BE2C (cell line): ENCODE measurements at places on chromosomes 11 and 22.

- no peak for DNase-seq
Observed at GRCh38 chr22:44548981-44549380, 50.9 kb upstream of the RTL6 start.

- DNase-seq, result no peak
Observed at GRCh38 chr11:70885281-70886231, 366.8 kb downstream of the SHANK2 start.

DNA sequence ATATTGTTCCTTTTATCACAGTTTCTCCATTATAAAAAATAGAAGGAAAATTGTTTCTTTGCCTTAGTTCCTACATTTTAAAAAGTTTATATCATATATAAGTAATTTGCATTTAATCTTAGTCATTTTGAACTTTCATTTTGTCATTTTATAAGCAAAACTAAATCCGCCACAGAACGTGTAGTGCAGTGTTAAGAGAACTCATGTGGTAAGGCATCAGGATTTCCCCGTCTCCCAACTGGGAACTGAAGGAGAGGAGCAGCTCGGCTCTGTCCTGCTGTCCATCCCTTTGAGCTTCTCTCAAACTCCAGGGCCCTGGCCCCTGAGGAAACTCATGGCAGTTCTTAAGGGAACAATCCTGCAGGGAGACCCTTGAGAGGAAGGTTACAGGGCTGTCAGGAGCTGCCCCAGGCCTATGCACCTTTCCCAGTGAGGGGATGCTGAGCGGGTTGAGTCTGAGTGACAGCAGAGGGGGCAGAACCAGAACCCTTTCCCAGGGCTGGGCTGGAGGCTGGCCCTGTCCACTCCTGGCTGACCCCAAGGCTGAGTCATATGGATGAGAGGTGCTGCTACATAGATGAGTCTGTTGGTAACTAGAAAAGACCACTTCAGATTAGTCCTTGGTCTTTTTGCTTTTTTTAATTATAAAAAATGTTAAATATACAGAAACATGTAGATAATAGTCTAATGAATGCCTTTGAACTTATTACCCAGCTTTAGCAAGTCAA is 333.1 kb downstream of the TBC1D22A start:
- no peak for DNase-seq

GRCh38 chr11:130315354-130315970 is 745 bp upstream of the ZBTB44 start:
- no peak for DNase-seq

GRCh38 chr11:3820971-3821370 is 12.6 kb downstream of the PGAP2 start:
- DNase-seq, result no peak

GRCh38 chr11:44113018-44113417 is 17.5 kb downstream of the EXT2 start:
- no peak for DNase-seq

DNA sequence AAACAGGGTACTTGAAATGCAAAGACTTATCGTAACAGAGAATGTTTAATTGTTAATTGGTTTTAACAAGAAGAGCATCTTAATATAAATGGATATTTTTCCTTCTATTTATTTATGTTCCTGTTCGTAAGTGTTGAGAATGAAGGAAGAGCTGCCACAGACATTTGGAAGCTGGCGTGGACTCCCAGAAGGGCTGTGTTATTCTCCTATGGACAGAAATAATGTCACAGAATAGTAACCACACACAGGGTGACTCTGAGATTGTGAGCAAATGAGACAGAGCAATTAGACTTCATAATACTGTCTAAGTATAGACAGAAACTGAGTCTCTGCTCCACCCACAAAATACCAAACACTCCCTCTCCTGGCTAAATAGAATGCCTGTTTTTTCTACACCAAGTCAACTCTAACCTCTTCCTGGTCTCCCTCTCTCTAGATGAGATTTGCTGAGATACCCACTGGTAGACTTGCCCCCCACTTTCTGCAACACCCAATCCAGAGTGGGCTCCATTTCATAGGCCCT is 6.1 kb downstream of the APOL3 start:
- DNase-seq, result no peak

GRCh38 chr11:2942447-2942846 is 13.2 kb upstream of the PHLDA2 start:
- no peak for DNase-seq

DNA sequence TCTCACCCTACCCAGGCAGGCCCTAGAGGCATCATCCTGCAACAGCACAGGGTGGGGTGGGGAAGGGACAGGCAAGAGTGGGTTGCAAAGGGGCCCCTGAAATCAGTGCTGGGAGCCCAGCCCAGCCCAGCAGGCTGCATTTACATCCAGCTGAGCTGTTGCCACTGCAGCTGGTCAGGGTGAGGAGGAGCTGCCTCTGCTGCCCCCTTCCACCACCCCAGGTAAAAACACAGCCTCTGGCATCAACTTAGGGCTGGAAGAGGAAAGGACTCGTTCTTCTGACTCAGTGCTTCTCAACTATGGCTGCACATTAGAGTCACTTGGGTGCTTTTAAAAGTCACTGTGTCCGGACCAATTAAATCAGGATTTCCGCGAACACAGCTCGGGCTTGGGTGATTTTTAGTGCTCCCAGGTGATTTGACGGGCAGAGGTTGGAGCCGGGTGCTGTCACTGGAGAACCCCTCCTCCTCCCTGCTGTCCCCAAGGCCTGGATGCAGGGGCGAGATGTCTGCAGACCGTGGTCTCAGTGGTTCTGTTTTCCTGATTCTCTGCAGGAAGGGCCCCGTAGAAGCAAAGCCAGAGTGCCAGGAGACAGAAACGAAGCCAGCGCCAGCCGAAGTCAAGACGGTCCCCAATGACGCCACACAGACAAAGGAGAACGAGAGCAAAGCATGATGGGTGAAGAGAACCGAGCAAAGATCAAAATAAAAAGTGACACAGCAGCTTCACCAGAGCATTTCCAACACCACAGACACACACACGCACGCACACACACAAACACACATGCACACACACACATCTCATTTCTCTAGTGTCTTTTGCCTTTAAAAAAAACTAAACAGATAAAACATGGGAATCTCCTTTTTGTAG is 39.4 kb upstream of the TTC12 start:
- peak; percentile 52 for DNase-seq
